Endothelial cell (in vitro differentiated cells): ENCODE measurements at places on chromosomes 11 and 22.

- DNase-seq = no peak
These were observed 12.3 kb downstream of the POU2AF1 start for GRCh38 chr11:111366560-111367410.

DNA sequence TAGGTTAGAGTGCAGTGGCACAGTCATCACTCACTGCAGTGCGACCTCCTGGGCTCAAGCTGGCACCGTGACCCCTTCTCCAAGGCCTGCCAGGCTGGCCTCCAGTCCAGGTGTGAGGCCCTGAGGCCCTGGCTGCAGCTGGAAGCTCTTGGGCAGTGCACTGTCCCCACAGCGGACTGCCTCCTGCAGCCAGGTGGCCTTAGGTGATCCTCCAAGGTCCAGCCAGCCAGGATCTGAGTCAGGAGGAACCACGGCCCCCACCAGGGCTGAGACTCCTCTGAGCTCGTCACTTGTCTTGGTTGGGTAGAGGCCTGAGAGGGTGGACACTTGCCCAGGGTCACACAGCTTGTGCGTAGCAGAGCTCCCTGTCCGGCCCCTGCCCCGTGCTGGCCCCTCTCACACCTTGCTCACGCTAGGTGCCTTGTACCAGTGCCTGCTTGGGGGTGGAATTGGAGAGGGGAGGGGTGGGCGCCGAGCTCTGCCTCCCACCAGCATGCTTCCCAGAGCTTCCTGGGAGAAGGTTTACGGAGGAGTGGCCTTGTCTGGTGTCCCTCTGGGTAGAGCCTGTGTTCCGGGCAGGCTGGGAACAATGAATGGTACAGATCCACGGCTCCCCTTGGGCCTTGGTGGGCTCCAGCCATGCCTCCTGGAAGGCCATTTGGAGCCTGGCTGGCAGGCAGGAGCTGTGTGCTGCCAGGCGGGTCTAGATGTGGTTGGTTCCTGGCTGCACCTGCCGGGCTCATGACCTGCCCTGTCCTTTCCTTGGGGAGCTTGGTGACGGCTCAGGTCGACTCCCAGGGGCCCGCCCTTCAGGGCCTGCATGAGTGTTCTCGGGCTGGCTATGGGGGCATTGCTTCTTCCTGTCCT is 20.6 kb downstream of the KCNQ1 start:
- DNase-seq = no peak

DNA sequence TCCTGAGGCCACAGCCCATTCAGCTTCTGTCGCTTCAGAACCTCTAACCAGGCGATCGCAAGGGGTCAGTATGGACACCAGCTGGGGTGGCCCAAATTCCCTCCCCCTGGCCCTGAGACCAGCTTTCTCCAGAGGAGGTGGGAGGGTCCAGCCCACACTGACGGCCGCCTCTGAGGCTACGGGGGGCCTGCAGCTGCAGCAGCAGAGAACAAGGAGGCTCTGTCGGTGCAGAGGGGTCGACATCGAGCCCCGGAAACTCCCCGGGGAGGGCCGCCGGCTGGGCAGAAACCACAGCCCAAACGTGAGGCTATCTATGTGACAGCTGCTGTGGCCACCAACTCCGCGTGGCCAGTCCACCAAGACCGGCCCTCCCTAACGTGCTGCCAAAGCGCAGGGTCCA is 40.8 kb downstream of the ELFN2 start:
- no peak for DNase-seq

DNA sequence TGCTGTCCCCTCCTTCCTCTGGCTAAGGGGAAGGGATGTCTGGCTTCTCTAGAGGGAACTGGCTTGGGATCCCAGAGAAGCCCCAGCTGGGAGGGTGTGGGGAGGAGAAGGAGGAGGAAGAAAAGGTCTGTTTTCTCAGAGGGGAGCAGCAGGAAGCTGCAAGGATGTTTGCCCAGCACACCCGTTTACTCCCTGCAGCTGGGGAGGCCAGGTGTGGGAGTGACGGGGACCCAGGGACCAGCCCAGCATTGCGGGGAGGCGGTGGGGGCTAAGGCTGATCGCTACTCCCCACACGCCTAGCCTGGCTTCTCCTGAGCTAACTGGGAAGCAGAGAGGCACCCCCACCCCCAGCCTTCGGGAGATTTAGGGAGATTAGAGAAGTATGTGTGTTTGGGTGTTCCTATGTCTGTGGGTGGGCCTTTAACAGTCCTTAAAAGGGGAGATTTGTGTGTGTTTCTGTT is 3.9 kb downstream of the CREB3L1 start:
- peak; percentile 12 for DNase-seq

- DNase-seq = peak; percentile 63
These were observed 1.5 kb downstream of the MS4A8 start for GRCh38 chr11:60700689-60701468.

- no peak for DNase-seq
These were observed 49.7 kb downstream of the EXT2 start for GRCh38 chr11:44145011-44145775.

GRCh38 chr11:2444821-2445745 is at the start of gene KCNQ1:
TSS of gene KCNQ1 (plus strand) at chr11:2445008. CDS start at chr11:2445099, 91 bp downstream.
- DNase-seq = peak; percentile 77

- no peak for DNase-seq
These were observed 7.5 kb upstream of the SYT8 start for GRCh38 chr11:1827095-1827813.

- no peak for DNase-seq
These were observed 6.9 kb downstream of the TST start for GRCh38 chr22:37012262-37012904.

DNA sequence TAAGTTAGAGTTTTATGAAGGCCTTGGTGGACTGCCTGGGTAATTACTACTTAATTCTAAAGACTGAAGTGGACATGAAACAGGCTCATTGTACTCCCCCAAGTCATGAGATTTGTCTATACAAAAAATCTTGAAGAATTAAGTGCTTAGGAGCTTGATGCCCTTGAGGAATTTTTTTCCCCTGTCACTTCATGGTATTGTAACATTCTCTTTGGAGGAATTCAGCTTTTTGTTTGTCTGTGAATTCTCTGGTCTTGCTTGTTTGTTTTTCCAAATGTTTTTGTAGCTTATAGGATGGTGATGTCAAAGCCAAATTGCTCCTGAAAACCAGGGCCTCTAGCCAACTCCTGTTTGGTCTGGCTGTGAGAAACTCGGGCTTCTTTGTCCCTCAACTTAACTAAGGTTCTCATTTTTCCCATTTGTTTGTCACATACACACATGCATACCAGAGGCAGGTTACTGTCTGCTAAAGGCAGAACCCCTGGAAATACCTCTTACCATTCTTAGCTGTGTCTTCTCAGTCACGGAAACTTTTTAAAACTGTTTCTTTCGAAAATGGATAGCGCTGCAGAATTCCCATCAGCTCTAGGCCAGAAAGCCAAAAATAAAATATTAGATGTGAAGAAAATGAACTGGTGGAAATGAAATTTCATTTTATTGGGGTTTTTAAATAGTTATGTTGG is 66.9 kb downstream of the AMOTL1 start:
- DNase-seq = no peak

DNA sequence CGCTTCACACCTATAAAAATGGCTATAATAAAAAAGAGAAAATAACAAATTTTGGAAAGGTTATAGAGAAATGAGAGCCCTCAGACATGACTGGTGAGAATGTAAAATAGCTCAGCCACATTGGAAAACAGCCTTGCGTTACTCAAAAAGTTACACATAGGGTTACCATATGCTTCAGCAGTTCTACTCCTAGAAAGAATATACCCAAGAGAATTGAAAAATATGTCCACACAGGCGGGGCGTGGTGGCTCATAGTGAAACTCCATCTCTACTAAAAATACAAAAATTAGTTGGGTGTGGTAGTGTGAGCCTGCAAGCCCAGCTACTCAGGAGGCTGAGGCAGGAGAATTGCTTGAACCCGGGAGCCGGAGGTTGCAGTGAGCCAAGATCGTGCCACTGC is 7.6 kb upstream of the JHY start:
- no peak for DNase-seq

GRCh38 chr11:117107701-117108590 is 9.7 kb upstream of the SIK3 start:
- no peak for DNase-seq

- DNase-seq = no peak
These were observed 20.1 kb upstream of the PEX26 start for GRCh38 chr22:18057568-18058209.

DNA sequence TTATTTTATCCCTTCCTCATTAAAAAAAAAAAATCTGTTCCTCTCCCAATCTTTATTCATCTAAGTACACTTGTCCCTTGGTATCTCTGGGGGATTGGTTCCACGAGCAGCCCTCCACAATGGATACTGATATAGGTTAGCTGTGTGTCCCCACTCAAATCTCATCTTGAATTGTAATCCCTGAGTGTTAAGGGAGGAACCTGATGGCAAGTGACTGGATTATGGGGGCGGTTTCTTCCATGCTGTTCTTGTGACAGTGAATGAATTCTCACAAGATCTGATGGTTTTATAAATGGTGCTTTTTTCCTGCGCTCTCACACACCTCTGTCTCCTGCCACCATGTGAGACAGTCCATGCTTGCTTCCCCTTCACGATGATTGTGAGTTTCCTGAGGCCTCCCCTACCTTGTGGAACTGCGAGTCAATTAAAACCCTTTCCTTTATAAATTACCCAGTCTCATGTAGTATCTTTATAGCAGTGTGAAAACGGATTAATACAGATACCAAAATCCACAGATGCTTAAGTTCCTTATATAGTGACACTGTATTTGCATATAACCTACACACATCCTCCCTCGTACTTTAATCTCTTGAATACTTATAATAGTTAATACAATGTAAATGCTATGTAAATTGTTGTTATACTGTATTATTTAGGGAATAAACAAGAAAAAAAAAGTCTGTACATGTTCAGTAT is 62.0 kb downstream of the PACS1 start:
- DNase-seq = no peak

DNA sequence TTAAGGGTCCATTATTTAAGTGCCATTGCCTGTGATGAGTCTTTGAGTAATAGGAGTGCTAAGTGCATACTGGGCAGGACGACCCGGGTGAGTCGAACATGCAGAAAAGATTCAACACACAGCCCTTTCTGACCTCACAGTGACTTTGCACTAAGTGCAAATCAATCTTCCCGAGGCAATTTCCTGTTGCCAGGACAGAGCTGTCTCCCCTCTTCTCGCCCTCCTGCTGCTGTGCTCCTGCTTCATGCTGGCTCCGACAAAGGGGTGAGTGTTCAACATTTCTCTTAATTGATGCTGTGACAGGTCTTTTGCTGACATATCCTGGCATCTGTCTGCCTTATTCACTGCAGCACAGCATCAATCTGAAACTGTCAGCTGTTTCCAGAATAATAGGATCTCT is 42.0 kb downstream of the MCHR1 start:
- DNase-seq = no peak

- DNase-seq = no peak
These were observed 25.1 kb downstream of the FBXO7 start for GRCh38 chr22:32499666-32500065.

DNA sequence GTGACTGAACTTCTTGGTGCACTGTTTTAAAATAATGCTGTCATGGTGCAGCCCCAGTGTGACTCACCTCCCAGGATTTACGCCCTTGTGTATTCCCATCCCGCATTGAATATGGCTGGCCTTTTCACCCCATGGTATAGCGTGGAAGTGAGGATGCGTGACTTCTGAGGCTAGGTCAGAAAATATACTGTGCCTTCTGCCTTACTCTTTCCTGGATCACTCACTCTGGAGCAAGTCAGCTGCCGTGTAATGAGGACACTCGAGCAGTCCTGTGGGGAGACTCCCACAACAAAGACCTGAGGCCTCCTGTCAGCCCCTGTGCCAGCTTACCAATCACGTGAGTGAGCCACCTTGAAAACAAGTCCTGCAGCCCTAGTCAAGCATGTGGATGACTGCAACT is 471.9 kb upstream of the KIRREL3 start:
- DNase-seq = no peak

DNA sequence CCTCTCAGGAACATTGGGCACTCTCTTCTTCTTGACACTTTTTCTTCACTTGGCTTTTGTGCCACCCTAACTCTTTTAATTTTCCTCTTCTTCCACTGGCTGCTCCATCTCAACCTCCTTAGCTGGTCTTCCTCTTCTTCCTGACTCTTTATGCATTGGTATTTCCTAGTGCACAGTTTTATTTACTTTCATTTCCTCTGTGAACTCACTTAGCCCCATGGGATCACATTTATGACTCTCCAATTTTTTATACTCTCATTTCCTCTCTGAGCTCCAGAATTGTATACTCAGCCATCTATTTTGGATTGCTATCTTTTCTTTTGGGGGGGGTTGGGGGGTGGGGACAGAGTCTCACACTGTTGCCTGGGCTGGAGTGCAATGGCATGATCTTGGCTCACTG is 38.5 kb upstream of the LARGE1 start:
- DNase-seq = no peak

DNA sequence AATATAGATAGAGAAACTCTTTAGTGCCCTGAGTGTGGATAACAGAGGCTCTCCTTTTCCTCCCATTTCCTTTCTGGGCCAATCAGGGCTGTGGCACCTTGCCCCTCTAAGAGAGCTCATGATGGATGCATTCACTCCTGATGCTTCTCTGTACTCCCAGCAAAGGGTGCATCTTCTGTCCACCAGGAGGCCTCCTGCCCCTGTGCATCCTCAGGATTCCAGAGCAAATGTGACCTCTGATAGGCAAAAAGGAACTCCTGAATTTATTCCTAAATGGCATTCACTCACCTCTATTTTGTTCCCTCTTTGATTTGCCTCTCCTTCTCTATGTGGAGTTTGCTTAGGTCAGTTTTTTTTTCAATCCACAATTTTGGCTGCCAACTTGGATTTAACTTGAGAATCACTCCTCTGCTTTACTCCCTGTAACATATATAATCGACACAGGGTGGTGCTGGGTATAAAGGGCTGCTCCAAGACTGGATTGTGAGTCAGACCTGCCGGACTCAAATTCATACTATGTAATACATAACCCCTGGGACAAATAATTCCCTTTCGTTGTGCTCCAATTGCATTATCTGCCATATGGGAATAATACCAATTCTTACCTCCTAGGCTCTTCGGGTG is 1.1 kb upstream of the MRGPRX4 start:
- DNase-seq = peak; percentile 33

- no peak for DNase-seq
These were observed 364.0 kb downstream of the CASP12 start for GRCh38 chr11:104534278-104534677.

- DNase-seq = no peak
These were observed 14.8 kb downstream of the FRMD8 start for GRCh38 chr11:65401073-65401802.

- DNase-seq = no peak
These were observed 2.7 kb upstream of the PPARA start for GRCh38 chr22:46147471-46148267.

- DNase-seq = no peak
These were observed 28.5 kb upstream of the CD82 start for GRCh38 chr11:44536788-44537516.

DNA sequence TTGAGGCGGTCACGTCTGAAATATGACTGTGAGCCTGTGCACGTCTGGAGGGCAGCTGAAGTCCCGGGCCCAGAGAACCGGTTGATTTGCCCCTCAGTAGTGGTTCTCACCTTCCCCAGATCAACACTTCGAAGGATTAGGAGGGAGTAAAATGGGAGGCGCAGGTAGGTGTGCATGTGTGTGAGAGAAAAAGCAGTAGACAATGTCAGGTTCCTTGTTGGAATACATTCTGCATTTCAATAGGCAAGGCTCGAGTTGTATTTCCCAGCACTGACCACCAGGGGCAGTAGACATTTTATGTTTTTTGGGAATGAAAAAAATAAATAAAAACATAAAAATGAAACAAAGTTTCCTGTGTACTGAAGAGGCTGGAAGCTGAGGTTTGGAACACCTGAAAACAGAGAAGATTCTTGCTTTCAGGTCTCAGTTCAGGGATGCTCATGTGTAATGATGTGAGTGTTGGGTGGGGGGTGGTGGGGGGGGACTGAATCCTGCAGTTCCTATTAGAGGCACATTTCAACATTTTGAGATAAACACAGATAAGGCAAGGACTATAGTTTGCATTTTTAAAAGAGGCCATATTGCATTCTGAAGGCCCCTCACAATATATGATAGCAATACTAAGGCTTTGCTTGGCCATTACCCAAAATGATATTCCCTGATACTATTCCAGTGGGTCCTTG is 333.9 kb downstream of the CADM1 start:
- DNase-seq = peak; percentile 50
